ENCODE measurements at places on chromosomes 7 and 10.

DNA sequence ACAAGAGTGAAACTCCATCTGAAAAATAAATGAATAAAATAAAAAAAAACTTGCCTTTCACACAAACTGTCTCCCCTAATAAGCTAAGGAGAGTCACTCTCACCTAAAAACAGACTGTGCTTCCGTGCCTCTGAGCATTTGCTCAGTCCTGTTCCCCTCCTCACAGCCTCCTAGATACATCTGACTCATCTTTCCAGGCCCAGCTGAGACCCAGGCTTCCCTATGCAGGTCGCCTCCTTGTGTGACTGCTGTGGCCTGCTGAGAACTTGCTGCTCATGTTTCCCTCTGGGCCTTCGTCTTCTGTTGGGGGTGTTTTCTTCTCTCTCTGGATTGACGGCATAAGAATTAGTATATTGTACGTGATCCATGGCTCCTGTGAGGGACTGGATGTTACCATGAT, 777.7 kb downstream of the LRMDA start:
- DNase-seq, result no peak

DNA sequence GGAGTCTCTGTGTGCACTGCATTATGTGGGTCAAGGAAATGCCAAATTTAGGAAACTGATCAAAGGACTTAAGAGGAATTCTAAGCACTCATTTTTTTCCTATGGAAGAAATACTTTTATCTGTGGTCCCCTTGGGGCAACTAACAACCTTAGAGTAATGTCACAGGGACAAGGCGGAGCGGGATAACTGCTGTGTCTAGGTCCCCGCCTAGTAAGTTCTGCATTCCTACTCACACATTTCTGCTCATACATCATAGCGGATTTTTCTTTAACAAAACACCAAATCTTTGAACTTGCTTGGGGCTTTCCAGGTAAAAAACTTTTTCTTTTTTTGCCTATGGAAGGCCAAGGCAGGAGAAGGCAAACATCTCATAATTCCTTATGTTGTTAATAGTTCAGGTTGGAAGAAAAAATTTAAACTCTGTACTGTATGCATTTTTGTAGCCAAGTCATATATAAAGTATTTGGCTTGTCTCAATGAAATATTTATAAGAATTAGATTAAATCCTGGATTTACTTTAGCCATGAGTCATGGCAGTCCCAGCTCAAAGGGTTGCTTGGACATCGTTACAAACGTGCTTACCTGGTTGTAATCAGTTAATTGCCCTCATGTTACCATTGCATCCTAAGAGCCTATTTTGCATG, 285.0 kb downstream of the PHTF2 start:
- no peak for DNase-seq

DNA sequence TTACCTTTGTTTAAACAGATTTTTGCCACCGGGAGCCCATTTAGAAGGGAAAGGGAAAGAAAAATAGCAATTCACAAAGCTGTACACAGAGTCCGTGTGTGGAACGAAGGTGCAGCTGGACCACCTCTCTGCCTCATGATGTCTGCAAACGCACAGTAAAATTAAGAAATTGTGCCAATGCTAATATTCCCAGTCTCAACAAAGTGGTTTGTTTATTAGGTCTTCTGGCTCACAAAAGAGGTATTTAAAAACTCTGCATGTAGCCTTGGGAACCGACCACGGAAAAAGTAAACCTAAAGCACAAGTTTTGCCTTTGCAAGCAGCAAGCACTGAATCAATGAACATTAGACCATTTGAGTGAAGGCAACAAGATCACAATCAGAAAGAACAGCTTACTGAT, 57.7 kb downstream of the CREB3L2 start:
- DNase-seq, result peak; percentile 62

DNA sequence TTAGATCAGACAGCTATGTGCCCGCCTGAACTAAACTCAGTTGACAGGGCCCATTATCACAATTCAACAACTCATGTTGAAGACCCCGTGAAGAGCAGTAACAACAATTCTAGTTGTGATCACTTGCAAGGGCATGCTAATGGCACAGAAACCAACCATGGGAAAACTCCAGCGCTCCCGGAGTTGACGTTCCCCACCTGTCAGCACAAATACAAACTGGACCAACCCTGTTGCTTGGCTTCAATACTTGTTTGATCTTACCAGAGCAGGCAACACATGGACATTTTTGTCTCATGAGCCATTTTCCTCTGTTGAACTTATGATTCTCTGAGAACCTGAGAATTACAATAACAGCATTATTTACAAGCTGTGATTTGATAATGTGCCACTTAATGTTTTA, 119.0 kb upstream of the LANCL2 start:
- no peak for DNase-seq

GRCh38 chr7:82049891-82050533, 280.2 kb upstream of the HGF start:
- no peak for DNase-seq

DNA sequence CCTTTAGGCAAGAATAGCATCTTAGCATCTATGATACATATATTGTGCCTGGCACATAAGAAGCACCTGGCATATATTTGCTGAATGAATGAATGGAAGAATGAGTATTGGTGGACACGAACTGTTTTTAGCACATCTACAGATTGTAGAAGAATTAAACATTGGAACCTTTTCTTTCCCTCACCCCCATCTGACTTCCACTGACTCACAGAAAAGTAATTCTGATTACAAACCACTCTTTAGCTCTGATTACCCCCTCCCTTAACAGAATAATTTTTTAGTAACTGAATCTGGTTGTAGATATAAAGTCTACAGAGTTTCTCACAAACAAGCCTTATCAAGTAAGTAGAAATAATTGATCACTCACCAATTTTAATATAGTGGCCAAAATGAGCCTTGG, 31.9 kb downstream of the SLC26A4 start:
- no peak for DNase-seq
